ENCODE measurements at places on chromosomes 3 and 15.

DNA sequence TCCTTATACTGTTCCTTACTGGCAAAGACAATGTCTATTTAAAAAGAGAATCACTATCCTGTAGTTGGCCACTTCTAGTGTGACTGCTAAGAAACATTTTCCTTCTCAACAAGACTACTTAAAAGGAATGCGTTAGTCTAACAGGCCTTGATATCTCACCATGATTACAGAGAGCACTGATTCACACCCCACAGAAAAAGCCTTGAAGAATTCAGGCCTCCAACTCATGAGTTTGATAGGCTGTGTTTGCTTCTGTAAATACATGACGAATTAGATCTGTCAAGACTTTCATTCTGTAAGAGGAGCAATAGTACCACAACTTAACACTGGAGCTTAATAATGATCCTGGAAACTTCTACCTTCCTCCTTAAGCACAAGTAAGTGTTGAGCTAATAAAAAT, 432.8 kb upstream of the NR2F2 start:
- no peak for DNase-seq

DNA sequence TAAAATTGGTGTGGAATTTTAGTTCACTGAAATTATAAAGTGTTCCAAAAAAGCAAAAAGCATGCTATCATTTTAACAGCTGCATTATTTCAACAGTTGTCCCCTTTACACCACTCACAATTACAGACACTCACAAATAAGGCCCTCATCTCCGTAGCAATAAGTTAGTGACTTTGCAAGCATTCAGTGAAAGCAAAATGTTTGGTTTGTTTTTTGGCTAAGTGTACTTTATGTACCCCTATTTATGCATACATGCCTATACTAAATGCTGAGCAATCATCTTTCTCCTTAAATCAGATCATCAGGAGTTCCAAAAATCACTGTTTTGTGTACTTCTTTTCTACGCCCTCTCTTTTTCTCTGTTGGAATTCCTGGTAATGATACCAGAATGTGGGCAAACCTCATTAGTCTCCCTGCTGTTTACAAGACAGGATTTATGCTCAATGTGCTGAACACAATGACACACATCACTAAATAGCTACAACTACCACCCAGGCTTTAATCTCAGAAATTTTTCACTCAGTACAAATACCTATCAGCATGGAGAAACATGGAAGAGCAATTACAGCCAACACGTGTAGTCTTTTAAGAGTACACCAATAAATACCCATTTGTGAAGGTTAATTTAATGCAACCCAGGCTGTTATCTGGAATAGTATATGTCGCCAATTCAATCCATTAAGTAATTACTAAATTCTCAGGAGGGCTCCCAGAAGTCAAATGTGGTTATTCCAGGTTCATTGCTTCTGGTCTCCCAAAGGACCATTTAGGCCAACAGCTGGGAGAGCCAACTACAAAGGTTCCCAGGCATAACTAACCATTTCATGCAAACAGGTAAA, 12.0 kb downstream of the ALDH1A2 start:
- no peak for DNase-seq

GRCh38 chr3:188940573-188940932, 231.2 kb upstream of the TPRG1 start:
- no peak for DNase-seq

- DNase-seq = no peak
Measured at GRCh38 chr3:58526515-58526957, 10.5 kb downstream of the ACOX2 start.

DNA sequence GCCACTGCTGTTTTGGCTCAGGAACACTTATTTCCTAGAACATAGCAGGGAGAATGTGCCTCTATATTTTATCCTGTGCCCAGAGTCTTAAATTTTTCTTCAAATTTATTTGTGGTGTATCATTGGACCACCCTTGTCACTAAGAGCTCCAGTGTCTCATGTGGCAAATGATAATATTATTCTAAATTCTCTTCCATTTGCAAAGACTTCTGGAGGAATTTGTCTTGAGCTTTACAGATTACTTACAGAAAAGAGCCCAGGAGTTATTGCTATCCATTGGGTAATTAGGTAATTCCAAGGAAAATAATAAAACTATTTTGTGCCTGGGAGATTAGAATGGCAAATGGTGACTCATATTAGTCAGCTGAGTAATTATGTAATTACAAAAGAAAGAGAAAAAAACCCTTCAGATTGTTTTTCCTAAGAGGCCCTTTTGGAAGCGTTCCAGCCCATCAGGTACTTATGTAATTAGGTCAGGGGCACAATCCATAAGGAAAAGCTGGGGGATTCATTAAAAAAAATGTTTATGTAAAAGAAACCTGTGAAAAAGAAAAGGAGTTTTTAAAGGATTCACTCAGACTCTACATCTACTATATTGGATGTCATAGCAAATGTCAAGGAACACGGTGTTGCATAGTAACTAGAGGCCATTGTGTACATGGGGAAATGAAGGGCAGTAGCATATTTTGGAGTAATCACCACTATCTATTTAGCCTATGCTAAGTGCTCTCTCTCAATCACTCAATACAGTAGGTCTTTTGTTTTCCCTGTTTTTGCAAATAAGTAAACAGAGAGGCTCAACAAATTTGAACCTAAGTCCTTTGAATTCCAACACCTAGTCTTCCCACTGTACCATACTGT, 380.9 kb upstream of the RARB start:
- no peak for DNase-seq

- no peak for DNase-seq
Measured at GRCh38 chr3:172096881-172097420, 57.6 kb downstream of the FNDC3B start.

GRCh38 chr15:39313467-39313866, 267.4 kb upstream of the THBS1 start:
- no peak for DNase-seq

DNA sequence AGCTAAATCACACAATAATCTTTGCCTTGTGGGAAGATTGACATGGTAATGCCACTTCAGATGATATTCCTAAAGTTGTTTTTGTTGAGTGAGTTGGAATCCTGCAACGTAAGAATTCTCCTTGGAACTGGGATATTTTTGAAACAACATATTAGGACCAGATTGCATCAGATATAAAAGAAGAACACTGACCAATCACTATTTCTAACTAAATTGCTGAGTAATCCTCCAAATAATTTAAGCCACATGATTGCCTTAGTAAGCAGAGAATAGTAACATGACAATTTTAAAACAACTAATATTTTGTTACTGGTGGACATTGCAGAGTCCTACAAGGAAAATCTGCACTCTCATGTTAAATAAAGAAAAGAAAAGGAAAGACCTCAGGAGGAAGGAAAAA, 353.9 kb upstream of the LMCD1 start:
- no peak for DNase-seq

DNA sequence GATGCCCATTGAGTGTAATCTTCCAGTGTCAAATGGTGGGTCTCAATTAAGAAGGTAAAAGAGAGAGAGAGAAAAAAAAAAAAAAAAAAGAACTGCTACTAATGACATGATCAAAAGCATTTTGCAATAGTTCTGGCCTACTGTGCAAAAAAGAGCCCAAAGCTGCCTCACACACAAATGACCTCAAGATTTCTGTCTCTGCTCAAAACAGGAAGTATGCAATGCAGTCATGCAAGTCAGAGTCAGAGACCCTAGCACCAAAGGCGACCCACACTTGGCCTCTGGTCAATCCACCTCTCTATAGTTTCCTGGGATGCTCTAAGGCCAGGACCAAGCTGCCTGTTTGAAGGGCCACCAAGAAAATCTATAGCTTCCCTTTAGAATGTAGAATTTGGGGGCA, 323.5 kb downstream of the VPS13C start:
- DNase-seq = no peak

- no peak for DNase-seq
Measured at GRCh38 chr3:49841806-49842205, 14.6 kb downstream of the TRAIP start.

DNA sequence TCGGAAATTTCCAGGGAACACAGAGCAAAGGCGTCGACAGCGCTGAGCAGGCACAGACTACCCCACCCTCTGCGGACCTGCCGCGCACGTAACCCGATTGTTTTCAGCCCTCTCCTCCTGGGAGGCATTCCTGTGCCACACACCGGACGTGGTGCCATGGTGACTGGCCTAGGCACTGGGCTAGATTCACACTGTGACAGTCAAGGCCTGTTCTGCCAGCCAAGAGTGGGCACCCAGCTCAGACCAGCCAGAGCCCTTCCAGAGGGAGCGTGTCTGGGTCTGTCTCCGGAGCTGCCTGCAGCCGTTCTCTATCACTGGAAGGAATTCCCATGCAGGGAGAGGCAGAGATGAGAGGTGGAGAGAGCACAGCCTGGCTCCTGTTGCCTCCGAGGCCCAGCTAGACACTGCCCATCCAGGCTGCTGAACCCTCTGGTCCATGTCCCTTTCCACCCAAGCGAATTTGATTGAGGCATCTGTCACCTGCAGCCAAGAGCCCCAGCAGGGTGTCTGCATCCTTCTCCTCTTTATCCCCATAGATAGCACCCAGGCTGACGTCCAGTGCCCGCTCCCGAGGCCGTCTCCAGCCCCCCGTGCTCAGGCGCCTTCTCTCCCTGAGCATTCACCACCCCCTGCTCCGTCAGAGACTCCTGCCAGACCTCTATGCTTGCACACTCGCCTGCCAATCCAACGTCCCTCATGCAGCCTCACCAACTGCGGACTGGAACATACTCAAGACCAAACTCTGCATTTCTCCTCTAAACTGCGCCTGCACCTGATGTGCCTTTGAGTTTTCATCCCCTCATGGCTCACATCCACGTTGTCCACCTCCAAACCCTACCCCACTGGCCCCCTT, 267.5 kb downstream of the OCA2 start:
- peak; percentile 69 for DNase-seq

DNA sequence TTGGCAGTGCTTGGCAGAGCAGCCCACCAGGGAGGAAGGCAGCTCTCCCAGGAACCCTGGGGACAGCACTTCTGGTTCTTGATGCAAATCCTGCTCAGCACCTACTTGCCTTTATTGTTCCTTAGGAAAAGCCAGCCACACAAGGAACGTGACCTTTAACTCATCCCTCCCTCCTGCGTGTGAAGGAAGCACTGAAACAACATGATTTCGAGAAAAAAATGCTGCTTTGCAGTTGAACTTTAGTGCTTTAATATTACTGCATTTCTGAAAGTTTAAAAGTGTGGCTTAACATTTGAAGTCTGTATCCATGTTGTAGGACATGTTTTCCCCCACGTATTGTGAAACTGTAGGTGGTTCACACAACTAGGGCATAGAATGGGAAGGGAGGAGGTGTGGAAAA, 50.4 kb upstream of the CTNNB1 start:
- DNase-seq = no peak

GRCh38 chr15:75695634-75696310, 16.9 kb downstream of the CSPG4 start:
- DNase-seq = no peak

- no peak for DNase-seq
Measured at GRCh38 chr3:127459891-127460290, 130.6 kb downstream of the TPRA1 start.

DNA sequence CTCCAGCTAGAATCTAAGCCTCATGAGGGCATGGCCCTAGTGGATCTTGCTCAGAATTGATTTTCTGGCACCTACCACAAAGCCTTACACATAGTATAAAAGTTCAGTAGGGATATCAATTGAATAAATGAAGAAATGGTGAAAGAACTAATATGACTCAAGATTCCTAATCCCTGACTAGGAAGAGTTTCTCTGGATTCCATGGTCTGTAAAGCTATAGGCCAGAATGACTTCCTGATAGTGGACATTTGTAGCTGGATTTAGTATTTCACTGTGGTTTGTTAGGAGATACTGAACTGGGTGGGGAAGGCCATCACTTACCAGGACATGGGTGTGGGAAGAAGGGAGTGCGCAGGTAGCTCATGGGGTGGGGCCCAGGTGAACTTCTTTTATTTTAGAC, 168.9 kb downstream of the RAP2B start:
- no peak for DNase-seq

DNA sequence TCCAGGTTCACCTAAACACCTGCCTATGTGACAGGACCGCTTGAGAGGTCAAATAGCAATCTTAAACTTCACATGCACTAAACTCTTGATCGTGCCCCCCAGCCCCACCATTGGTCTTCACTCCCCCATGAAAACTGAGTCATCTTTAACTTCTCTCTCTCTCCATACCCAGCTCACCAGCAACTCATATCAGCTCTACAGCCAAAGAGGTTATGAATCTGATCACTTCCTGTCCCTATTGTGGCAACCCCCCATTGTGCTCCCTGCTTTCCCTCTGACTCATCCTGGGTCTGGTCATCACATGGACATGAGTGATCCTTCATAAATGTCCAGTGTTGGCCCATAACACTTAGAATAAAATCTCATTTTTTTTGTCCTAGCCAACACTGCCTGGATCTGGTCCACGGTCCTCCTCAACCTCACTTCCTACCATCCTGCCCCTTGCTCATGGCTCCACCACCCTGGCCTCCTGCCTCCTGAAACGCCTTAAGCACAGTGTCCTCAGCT, 103.4 kb upstream of the HACD2 start:
- DNase-seq = no peak
